ENCODE measurements at places on chromosomes 12 and 14. TPM values are rescaled to one million over a fixed set of nuclear protein-coding genes. Genes with fewer than 3 reads are reported as not detected.

SMIM41 gene
- not detected for total RNA-seq

SMOC1 gene
- total RNA-seq = 14.9 TPM

TRIM9 gene
- 0.89 TPM for total RNA-seq

DNA sequence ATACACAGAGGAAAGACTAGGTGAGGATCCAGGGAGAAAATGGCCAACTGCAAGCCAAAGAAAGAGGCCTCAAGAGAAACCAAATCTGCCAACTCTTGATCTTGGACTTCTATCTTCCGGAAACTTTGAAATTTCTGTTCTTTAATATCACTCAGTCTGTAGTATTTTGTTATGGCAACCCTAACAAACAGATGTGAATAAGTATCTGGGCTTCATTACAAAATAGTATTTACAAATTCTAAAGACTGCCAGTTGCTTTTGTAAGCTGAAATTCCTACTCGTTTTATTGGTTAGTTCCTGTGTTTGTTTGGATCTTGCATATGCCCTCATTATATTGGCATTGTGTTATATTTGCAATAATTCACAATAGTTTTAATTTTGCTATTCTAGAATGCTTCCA is 143.2 kb upstream of the USP15 start:
- no peak for DNase-seq

DNA sequence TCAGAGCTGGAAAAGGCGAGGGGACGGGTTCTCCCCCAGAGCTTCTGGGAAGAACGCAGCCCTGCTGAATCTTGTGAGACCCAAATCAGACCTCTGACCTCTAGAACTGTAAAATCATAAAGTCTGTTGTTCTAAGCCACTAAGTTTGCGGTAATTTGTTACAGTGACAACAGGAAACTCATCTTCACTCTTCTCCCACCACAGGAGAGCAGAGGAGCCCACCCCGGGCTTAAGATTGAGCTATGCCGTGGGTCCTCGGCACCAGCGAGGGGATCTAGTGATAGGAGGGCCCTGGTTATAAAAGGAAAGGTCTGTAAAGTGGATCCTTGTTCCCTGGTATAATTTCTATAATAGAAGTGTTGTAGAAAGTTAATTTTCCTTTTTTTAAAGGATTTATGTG is 7.6 kb downstream of the MLXIP start:
- DNase-seq = no peak

GRCh38 chr14:71475916-71476315 is 456.3 kb upstream of the RGS6 start:
- DNase-seq = no peak

DNA sequence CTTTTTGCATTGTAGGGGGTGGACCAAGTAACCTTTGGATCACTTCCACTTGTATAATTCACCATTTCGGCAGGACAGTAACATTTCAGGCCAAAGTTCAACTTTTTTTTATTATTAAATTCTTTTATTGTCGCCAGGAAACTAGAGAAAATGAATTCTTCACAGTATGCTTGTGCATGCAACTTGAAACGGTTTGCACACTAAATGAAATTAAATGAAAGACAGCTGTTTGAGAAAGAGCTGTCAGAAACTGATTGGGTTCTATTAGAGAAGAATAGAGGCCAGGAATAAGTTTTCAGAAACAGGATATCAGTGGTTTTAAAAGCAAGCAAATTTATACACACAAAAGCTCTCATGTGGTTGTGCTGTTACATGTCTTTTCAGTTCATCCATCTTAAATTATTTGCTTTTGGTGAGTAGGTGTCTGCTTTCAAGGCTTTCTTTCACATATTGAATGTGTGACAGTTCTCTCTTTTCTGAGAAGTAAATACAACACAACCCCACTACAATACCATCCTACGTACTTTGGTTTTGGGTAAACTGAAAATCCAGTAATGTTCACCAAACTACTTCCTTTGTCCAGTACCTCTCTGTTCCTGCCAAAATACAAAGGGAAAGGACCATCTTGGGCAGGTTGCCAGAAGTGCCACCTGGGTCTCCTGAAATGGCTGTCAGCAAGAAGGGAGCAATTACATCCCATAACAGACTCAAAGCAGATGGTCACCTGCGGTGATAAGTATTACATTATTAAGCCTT is 291.7 kb downstream of the RAD51B start:
- DNase-seq = no peak

DNA sequence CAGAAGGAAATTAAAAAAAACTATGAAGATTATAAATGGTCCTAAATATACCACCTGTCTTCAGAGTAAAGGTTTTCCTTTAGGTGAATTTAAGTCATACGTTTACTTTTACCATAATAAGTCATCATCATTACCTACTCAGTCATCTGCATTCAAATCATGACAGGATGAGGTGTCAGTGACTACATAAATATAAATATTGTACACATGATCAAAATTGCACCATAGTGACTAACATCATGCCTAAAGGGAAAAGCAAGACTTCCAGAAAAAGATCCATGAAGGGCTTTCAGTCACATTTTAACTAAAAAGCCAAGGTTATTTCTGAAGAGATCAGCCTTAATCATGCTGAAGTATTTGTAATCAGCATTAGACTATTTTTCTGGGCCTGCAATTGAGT is 759.9 kb upstream of the FLRT2 start:
- DNase-seq = no peak
